ENCODE measurements at places on chromosomes 13 and 19.

GRCh38 chr13:50512474-50513299, 330.8 kb downstream of the DLEU7 start:
- no peak for DNase-seq

- DNase-seq = no peak
Measured at GRCh38 chr13:50783066-50783465, 60.4 kb downstream of the DLEU7 start.

- DNase-seq = no peak
Measured at GRCh38 chr13:100710176-100710575, 35.6 kb upstream of the TMTC4 start.

- DNase-seq = no peak
Measured at GRCh38 chr13:28527629-28528028, 32.7 kb upstream of the FLT1 start.

DNA sequence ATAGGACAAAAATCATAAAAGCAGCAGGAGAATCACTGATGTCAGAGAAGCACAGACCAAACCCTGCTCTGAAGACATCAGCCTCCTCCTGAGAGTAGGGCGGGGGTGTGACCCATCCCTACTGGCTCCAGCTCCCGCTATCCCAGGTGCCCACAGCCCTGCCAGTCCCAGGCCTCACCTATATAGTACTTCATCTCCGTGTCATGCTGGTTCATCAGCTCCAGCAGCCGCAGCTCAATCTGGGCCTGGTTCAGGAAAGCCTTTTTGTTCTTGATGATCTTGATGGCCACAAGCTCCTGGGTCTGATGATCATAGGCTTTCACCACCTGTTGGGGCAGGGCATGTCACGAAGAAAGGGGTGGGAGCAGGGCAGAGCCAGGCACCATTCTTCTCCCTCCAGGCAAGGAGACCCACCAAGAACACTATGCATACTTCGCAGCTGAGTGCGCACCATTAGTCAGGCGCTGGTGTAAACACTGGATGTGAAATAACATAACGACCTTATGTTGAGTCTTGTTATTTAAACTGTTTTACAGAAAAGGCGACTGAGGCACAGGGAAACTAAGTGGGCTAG, 4.2 kb downstream of the DYRK1B start:
- no peak for DNase-seq

DNA sequence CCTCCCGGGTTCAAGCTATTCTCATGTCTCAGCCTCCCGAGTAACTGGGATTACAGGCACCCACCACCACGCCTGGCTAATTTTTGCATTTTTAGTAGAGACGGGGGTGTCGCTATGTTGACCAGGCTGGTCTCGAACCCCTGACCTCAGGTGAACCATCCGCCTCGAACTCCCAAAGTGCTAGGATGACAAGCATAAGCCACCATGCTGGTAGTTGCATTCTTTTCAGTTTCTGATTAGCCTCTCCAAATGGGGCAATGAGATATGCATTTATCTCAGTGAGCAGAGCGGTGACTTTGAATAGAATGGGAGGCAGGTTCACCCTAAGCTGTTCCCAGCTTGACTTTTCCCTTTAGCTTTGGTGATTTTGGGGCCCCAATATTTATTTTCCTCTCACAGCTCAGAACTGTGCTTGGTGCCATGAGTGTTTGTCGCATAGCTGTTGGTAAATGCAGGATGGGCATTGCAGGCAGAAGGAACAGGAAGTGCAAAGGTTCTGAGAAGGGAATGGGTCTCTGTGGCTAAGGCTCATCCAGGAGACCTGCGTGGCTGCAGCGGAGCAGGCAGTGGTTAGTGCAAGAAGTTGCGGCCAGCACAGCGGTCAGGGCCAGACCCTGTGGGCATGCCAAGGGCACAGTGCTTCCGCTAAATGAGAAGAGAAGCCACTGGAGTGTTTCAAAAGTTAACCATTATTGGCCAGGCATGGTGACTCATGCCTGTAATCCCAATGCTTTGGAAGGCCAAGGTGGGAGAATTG, 20.7 kb downstream of the LYPD3 start:
- no peak for DNase-seq

DNA sequence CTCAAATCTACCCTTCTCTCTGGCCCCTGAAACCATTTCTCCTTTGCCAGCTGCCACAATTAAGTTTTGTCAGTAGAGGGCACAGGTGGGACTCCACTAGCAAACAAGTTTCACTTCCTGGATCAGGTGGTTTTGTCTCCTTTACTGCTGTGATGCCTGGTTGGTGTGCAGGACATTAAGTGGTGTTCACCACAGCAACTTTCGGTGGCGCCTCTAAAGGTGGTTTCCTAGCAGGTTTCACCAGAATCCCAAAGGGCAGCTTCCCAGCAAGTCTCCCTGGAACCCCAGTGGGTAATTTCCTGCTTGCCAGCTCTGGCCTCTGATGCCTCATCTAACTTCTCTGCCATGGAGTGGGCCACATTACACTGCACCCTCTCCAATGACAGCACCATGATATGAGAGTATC, 16.6 kb downstream of the MED4 start:
- no peak for DNase-seq

GRCh38 chr19:7288977-7289376, 5.2 kb downstream of the INSR start:
- no peak for DNase-seq

GRCh38 chr13:75740031-75740430, 103.9 kb downstream of the LMO7 start:
- DNase-seq = no peak

DNA sequence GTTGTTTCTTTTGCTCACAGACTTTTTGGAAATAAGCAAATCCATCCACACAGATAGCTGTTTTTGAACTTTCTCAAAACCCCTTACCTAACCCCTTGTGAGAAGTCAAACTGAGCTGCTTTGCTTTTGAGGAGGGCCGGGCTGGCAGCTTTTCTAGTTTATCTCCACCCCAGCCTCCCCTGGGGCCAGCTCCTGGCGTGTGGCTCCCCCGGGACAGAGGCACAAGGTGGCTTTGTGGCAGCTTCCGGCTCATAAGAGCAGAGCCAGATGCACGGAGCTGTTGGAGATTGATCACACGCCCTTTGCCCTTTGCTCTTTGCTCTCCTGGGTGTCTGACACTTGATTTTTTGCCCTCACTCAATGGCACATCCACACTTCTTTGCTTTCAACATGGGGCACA, 24.9 kb upstream of the RNF113B start:
- no peak for DNase-seq

GRCh38 chr19:33814181-33815165, 17.8 kb downstream of the KCTD15 start:
- no peak for DNase-seq

- no peak for DNase-seq
Measured at GRCh38 chr13:36986462-36987240, 12.5 kb downstream of the ALG5 start.

DNA sequence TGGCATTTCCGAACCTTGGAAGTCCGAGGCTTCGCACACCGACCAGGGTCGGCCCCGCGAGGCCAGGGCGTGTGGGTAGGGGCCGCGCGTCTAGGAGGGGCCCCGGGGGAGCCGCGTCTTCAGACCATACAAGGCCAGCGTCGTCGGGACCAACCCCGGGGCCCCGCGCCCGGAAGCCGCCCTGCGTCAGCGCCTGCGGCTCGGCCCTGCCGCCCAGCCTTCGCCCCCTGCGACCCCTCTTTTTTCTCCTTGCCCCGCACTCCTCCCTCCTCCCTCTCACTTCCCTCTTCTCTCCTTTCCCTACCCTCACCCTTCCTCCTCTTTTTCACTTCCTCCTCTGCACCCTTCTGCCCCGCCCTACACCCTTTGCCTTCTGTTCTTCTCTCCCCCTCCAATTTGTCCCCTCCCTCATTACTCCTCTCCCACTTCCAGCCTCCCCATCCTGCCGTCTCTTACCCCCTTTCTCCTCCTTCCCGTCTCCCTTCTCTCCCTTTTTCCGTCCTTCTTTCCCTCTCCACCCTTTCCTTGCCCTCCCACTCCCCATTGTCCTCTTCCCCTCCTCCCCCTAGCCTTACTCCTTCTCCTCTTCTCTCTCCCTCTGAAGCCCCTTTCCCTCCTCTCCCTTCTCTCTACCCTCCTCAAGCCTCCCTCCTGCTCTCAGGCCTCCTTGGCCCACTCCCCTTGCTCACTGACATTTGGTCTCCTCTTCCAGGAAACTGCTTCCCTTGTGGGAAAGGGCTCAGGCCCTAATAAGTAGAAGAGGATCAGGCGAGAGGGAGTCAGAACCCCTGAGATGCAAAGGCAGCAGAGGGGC, 2.2 kb upstream of the PLEKHG2 start:
- no peak for DNase-seq

DNA sequence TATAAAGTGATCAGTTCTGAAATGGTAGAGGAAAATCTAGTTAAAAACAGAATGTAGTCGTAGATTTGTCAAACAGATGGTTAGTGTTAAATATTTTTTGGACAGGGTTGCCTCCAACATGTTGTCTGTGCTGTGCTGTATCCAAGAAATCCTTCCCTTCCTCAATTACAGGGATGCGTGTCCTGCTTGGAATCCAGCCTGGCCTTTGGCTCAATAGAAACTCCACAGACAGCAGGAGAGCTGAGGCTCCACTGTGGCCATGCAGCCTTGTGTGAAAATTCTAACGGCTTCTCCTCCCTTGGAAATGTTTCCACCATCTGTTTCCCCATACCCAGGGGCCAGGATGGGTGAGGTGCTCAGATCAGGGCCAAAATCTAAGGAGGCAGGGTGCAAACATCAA, 67.7 kb upstream of the USP29 start:
- no peak for DNase-seq

DNA sequence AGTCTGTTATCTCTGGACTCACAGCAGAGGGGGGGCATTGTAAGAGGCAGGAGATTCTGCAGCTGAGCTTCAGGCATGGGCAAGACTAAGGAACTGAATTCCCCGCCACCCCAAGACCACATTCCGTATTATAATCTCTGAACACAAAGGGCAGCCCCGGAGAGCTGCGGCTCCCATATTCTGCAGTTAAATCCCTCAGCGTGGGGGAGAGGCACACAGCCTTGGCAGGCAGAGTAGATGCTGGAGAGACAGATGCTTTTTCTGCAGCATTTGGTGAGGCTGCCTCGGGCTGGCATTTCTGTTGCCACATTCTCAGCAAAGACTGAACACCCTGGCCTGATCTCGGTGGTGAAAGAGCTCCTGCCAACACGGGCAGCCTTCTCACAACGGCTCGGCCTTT, 12.9 kb downstream of the CHAF1A start:
- DNase-seq = no peak

DNA sequence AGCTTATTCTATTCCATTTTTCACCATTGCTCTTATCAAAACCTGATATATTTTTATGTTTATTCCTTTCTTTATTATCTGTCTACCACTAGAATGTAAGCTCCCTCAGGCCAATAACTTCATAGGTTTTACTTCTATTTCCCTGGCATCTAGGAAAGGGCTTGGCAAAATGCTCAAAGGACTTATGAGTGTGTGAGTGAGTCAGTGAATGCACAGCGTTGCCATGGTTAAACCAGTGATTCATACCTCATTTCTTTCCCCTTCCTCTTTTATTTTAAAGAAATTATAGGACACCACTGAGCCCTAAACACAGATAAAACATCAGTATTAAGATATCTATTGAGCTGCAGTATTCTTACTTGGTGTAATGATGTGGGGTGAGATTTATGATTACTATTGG, 162.1 kb downstream of the GPC6 start:
- no peak for DNase-seq

DNA sequence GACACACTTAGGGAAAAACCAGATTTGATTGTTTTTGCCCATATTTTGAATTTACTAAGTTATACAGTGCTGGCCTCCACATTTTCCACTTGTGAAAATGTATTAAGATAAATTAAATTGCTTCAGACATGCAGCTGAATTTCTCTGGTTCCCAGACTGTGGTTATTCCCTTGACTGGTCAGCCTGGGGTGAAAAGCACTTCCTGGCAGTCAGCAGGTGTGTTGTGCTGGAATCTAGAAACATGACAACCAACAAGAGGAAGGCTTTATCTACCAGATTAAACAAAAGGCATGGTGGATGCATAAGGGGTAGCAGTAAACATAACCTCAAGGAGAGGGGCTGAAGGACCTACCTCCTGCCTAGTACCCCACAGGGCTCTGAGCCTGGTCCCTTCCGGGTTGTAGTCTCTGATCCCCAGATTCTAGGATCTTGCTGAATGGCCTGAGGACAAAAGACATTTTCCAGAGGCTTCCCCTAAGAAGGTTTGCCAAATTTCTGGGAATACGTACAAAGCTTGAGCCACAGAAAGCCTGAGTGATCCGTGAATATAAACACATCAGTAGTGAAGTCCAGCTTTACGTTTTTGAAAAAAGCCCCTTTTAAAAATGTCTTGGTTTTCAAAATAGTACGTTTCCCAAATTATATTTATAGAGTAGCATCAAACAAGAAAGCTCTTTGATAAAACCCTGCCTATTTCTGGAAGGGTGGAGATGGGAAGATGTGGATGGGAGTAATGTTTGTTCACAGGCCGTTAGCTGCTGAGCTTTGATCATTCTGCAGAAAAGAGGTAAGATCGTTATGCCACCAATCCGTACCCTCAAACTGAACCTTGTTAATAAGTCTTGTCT, 133.4 kb downstream of the LACC1 start:
- DNase-seq = no peak

- no peak for DNase-seq
Measured at GRCh38 chr19:42149447-42150202, 17.4 kb upstream of the POU2F2 start.

GRCh38 chr13:113337976-113338375, 26.0 kb downstream of the GRTP1 start:
- no peak for DNase-seq

DNA sequence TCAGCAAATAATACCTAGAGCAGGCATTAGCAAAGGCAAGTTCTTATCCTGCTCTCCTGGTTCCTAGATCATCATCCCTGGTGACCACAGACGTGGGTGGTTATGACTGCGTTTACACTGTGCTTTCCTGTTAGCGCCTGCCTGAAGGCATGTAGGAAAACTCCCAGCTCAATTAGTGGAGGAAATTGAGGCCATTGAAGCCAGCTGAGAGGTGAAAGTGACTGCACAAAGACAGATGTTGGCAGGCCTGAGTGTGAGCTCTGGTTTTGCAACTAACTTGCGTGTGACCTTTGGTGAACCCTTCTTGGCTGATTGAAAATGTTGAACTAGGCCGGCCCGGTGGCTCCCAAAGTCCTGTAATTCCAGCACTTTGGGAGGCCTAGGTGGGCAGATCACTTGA, 17.5 kb upstream of the NWD1 start:
- DNase-seq = no peak

DNA sequence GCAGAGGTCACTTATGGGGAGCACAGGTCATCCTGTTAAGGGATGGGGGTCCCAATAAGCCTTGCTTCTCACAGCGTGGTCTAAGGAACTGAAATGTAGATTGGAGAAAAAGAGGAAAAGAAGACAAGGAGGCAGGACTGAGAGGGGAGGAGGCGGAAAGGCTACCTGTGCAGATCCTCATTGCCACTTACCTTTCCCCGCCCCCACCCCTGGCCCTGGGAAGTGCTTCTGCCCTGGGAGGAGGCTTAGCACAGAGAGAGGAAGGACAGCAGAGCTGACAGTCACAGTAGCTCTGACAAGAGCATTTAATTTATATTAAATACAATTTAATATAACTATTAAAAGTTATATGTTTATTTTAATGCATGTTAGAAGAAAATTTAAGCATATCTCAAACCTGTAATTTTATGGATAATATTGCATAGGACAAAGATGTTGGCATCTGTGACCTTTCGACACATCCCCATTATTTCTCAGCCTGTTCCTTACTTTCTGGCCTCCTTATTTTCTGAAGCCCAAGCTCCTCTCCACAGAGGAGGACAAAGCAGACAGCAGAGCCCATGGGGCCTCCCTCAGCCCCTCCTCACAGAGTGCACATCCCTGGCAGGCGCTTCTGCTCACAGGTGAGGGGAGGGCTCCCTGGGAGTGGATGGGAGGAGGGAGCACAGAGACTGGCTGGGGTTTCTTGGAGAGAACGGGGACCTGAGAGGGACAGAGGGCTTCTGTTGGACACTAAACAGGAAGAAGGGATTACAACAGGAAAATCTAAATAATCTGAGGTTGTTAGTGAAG, 23.4 kb downstream of the CEACAM21 start:
- DNase-seq = no peak

- no peak for DNase-seq
Measured at GRCh38 chr19:55598034-55598433, 1.3 kb downstream of the FIZ1 start.

Data from activated T-cell treated with anti-CD3 and anti-CD28 coated beads for 24 hours (primary cell).